Stimulated activated CD4-positive, alpha-beta T cell treated with anti-CD3 and anti-CD28 coated beads, Interleukin-1b, Interleukin-23, amount 100 ng/mL, for 24 hours (primary cell): ENCODE measurements at places on chromosomes 2 and 18.

- DNase-seq = no peak
Measured at GRCh38 chr2:96970248-96970875, 16.0 kb downstream of the FAM178B start.

- no peak for DNase-seq
Measured at GRCh38 chr2:128770143-128771085, 451.7 kb upstream of the HS6ST1 start.

- DNase-seq = no peak
Measured at GRCh38 chr2:182858671-182859070, 7.8 kb downstream of the FRZB start.

GRCh38 chr2:27772804-27773203, 1.3 kb downstream of the MRPL33 start:
- DNase-seq = no peak

GRCh38 chr2:31859959-31860358, 150.8 kb downstream of the MEMO1 start:
- DNase-seq = no peak

GRCh38 chr2:39584283-39584965, 81.3 kb upstream of the TMEM178A start:
- no peak for DNase-seq
